ENCODE measurements at places on chromosomes 13 and 19.

DNA sequence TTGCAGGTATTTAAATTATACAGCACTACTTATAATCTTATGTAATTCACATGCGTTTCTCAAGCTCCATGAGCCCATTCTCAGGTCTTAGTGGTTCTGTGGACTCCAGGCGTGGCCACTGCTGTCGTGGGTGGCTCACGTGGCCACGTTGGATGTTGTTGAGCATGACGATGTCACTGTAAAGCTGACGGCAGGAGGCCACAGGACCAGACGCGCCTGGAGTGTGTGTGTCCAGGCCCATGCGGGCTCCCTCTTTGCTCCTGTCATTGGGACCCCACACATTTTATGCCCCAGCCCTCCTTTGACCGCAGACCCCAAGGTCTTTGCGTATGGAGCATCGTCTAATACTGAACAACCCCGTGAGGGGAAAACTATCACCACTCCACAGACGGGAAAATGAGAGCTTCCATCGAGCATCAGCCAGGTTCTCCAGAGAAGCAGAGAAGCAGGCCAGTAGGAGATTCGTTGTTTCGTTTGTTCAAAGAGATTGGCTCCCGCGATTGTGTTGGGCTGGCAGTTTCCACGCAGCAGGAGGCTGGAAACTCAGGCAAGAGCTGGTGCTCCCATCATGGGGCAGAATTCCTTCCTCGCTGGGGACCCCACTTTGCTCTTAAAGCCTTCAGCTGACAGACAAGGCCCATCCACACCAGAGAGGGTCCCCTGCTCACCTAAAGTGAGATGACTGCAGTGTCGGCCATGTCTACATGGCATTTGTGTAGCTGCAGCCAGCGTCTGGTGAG is 129.3 kb upstream of the SPACA7 start:
- no peak for DNase-seq

GRCh38 chr13:30978981-30979956 is 46.8 kb downstream of the TEX26 start:
- DNase-seq = peak; percentile 16

DNA sequence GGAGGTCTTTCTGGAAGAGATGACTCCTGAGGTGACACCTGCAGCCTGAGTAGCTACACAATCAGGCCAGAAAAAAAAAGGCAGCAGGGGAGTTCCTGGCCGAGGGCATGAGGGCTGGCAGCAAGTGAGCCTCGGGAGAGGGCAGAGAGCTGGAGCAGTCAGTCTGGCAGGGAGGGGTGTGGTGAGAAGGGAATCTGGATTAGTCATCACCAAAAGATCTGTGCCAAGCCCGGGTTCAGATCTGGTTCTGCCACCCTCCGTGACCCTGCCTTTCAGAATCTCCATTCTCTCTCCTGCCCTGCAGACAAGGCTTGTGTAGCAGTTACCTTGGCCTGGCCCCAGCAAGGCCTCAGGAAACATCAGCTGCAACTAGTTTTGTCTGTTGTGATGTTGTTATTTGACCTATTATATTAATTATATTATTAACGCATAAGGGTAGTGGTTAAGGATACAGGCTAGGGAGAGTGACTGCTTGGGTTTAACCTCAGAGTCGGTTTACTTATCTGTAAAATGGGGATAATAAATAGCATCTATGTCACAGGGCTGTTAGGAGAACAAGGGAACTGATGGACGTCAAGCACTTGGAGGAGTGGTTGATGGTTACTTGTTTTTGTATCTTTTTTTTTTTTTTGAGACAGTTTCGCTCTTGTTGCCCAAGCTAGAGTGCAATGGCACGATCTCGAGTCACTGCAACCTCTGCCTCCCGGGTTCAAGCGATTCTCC is 2.7 kb upstream of the CAPNS1 start:
- DNase-seq = no peak

- DNase-seq = no peak
These were observed 35.1 kb downstream of the USPL1 start for GRCh38 chr13:30652746-30653386.

GRCh38 chr13:83568019-83568418 is 314.3 kb downstream of the SLITRK1 start:
- no peak for DNase-seq

DNA sequence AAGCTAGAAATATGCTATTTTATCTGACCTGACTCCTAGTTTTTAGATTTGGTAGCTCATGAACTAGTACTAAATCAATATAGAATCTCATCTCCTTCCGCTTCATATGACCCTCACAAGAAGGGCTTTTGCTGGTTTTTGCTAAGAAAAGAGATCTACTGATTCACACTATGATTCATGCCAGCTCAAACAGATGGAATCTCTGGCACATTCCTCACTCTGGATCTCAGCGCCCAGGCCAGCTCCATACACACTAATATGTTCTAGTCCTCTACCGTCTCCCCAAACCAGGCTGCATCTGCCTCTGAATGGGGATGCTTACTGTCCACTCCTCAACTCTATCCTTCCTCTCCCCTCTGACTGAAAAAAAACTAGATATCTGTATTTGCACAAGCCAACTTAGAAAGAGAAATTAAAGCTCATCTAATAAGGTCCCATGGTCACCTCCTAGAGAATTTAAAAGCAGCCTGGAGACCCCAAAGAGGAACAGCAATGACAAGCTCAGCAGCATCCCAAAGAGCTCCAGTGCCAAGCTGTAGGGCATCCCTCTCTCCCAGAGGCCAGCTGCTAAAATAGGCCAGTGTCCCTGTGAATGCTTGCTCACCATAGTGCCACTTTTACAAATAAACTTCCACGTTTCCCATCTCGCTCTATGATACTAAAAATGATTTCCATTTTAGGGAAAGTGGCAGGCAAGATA is 74.9 kb downstream of the LHFPL6 start:
- no peak for DNase-seq

DNA sequence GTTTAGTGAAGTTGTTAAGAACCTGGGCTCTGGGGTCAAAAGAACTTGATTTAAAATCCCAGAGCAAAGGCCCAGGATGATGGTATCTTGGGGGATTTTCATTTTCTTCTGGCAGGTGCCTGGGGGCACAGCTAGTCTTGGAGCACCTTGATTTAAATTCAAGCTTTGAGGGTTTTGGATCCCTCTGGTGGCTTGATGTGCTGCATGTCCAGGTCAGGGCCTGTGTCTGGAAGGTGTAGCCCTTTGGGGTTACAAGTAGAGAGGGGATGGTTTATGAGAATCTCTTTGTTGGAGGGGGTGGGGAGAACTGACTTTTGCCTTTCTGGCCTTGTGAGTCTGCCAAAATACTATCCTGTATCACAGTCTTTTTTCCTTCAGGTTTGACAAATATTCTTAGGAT is 55.8 kb downstream of the AKAP11 start:
- DNase-seq = no peak

GRCh38 chr13:95403349-95404140 is 102.3 kb upstream of the ABCC4 start:
- DNase-seq = peak; percentile 1

DNA sequence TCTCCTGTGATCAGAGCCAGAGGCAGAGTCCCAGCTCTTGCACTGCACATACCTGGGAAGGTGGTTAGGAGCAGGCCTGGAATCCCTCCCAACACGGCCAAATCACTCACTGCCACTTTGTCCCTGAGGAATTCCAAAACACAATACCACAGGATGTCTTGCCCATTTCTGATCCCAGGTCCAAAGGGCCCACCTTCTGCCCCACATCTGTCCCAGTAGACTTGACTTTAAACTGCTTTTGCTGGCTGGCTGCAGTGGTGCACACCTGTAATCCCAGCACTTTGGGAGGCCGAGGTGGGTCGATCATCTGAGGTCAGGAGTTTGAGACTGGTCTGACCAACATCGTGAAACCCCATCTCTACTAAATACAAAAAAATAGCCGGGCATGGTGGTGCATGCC is 18.9 kb downstream of the ZNF536 start:
- no peak for DNase-seq

Data from CD8-positive, alpha-beta memory T cell (primary cell).